ENCODE measurements at places on chromosomes 11 and 22.

- DNase-seq = no peak
Measured at GRCh38 chr11:111700162-111700561, 66.0 kb downstream of the PPP2R1B start.

GRCh38 chr22:24144778-24145085 is 36.6 kb upstream of the SUSD2 start:
- no peak for DNase-seq

GRCh38 chr11:110955776-110956175 is 243.5 kb upstream of the ARHGAP20 start:
- DNase-seq = no peak

DNA sequence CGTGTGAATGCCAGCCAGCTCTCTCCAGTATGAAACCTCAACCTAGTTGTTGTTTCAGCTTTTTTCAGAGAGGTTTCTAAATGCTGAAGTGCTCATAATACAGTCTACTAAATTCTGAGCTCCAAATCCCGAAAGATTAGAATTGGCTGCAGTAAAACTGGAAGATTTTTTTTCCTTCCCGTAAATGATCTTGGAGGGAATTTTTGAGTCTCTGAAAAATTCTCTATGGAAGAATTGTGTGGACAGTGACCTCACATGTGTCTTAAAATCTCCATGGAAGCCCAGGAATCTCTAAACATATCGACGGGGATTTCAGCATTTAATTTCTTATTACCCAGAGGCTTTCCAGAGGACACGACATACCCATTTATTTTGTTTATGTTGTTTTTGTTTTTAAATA is 1499.2 kb downstream of the LRRC4C start:
- DNase-seq = no peak

GRCh38 chr11:68328374-68329091 is 16.1 kb downstream of the LRP5 start:
- no peak for DNase-seq

DNA sequence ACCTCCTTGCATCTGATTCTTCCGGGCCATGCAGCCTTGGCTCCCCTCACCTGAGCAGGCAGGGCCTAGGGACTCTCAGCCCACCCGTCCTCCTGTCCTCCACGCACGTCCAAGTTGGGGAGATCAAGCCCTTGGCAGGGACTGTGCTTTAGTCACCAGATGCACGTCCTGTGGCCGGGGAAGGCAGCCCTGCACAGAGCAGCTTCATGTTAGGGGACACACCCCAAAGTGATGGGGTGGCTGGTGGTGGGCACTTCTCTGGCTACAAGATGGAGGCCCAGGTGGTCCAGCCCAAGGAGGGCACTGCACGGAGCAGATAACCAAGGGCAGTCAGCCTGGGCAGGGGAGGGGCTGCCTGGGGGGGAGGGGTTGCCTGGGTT is 1.2 kb downstream of the MUC5B start:
- no peak for DNase-seq

- DNase-seq = no peak
Measured at GRCh38 chr11:123055191-123055901, 6.6 kb downstream of the HSPA8 start.

DNA sequence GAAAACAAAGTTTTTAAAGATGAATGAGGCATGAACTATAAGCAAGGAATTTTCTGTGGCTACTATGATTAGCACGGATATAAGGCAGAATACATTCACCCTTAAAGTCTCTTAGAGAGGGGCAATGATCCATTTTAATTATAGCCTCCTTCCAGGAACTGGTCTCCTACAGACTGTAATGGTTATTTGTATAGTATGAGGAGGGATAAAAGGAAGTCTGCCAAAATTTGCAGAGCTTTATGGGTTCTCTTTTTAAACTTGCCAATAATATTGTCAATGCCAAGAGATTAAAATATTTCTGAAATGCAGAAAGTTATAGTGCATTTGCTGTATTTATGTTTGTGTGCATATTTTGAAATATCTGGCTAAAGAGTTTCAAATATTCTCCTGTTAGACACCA is 271.4 kb upstream of the LUZP2 start:
- DNase-seq = no peak

GRCh38 chr11:113373306-113373705 is 14.3 kb upstream of the ANKK1 start:
- no peak for DNase-seq

GRCh38 chr11:17747131-17747955 is 12.8 kb downstream of the KCNC1 start:
- no peak for DNase-seq

GRCh38 chr22:40083794-40084193 is 89.0 kb downstream of the FAM83F start:
- no peak for DNase-seq

GRCh38 chr22:43825651-43826050 is 13.5 kb upstream of the EFCAB6 start:
- no peak for DNase-seq

GRCh38 chr22:44855855-44856254 is 103.5 kb downstream of the ARHGAP8 start:
- no peak for DNase-seq
